ENCODE measurements at places on chromosomes 4 and X. TPM values are rescaled to one million over a fixed set of nuclear protein-coding genes. Genes with fewer than 3 reads are reported as not detected.

DNA sequence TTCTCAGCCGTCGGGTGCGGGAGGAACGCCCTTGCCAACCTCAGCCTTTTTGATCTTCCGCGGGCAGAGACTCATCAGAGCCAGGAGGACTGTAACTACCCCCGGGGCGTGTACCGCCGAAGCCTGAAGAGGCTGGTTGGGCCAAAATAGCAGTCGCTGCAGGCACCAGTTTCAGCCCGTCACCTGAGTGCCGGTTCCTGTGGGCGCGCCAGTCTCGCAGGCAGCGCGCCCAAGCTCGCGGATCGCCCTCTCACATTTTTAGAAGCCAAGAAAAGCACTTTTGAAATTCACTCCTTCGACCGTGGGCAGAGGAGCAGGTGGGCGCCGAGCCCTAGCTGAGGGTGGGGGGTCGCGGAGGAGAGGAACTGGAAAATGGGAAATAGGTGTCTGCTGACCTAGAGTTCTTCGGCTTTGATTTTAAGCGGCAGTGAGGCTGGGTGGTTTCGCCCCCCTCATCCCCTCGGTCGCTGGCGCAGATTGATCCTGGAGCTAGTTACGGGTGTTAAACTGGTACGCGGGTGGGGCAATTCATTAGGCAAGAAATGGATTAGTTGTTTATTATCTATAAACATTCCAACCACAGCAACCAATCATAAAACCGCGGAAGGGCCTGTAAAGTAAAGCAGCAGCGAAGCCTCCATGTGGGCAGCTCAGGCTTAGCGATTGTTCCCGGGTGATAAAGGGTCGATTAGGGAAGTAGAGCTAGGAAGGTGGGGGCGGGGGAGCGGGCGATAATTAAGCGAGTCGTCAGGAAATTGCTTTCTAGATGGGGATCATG lies 69.2 kb downstream of the FBXO8 start:
- DNase-seq: no peak

CLGN gene
- 11.8 TPM for total RNA-seq

LIMCH1 gene
- total RNA-seq: 2.8 TPM

SPACA5 gene
- not detected for total RNA-seq

ALB gene
- not detected for total RNA-seq

- peak; percentile 96 for DNase-seq
These were observed 13.6 kb downstream of the GASK1B start for GRCh38 chr4:158159054-158159717.

DNA sequence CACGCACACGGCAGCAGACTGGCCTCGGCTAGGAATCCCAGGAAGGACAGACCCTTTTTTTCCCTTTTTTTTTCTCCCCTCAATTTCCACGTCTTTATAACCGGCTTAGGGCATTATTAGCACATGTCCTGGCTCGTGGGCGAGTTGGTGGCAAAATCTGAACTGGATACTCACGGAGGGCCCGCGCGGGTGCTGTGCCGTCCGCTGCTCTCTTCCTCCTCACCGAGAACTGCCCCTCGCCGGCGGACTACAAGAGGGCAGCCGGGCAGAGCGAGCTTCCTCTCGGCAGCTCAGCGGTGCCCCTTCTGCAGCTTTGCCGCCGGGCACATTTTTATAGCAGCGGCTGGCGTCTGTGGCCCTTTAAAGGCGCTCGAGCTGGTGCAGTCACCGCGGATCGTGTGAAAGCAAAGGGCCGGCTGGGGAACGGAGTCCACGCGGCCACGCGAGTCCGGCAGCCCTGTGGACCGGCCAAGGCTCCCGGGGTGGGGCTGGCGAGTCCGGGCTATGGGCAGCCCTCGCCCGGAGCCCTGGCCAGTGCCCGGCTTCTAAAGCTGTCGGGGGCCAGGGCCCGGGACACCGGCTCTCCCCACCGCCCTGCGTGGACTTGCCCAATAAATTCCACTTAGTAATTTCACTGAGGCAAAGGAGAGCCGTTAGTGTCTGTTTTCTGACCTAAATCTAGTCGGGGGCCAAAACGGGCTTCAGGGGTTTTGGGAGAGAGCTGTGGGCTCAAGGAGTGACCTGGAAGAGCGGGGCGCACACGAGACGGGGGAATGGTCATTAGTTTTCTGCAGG lies 1.3 kb upstream of the CITED1 start:
- DNase-seq: peak; percentile 64

RIPPLY1 gene
- not detected for total RNA-seq

GRCh38 chr4:182042945-182043344 lies 200.3 kb upstream of the TENM3 start:
- DNase-seq: peak; percentile 13

DNA sequence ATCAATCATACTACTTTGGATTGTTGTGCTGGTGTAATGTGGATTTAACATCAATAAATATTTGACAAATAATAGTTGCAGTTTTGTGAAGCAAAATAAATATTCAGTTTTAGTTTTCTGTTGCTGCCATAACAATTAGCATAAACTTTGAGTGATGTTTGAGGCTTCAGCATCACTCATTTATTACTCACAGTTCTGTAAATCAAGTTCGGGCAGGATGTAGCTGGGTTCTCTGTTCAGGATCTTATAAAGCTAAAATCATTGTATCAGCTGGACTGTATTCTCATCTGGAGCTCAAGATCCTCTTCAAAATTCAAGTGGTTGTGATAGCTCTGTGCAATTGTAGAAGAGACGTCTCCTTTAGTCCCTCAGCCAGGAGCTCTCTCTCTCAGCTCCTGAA lies 81.7 kb downstream of the CBR4 start:
- DNase-seq: no peak

GRCh38 chrX:10636337-10636736 lies 16.0 kb upstream of the MID1 start:
- DNase-seq: peak; percentile 78

DNA sequence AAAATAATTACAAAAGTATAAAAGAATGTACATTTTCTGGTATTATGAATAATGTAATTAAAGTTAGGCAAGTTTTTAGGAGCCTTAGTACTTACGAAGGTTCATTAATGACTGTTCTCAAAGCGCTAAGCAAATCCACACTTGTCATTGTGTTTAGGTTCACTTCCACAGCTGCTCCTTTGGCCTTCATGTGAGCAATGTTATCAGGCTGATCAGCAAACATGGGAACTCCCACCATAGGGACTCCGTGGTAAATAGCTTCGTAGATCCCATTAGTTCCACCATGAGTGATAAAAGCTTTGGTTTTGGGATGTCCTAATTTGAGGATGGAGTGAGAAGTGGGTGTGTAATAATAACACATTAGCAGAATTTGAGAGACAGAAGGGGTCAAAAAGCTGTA lies 45.1 kb downstream of the UGT2A2 start:
- no peak for DNase-seq

DNA sequence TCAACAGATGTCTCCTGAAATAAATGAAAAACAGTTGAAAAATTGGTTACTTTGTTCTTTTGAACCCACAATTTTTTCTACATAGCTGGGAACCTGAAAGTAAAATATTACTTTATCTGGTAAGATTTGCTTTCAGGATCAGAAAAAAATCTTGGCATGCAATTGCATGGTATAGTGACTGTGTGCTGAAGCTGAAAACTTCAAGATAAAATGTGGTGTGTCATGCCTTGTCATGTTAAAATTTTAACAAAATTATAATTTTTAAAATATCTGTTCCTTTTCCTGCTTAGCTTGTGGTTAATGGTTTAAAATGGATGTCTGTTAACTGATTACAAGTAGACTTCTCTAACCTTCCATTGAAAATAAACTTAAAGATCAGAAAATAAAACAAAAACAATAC lies 904.8 kb downstream of the PDHA2 start:
- peak; percentile 22 for DNase-seq

GRCh38 chr4:185394568-185395237 lies 1.0 kb downstream of the LRP2BP start:
- no peak for DNase-seq

- DNase-seq: peak; percentile 93
These were observed 20.1 kb upstream of the ARAF start for GRCh38 chrX:47540754-47541538.

TLR6 gene
- total RNA-seq: 2.3 TPM

- no peak for DNase-seq
These were observed 22.4 kb downstream of the TMEM33 start for GRCh38 chr4:41957634-41958033.

DNA sequence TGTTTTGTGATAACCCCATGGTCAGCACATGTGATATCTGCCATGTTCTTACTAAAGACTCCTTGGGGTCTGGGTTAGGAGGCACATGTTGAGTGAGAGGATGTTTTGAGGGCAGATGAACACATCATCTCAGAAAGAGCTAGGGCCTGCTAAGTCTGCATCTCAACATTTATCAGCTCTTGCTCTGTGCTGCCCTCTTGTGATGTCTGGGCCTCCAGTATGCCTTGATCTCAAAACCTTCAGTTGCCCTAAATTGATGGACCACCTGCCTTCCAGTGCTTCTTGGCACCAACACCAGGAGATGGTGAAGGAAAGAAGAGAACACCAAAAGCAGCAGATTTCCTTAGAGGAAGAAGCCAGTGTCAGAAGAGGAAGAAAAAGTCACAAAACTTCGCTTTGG lies 22.5 kb downstream of the MID1 start:
- peak; percentile 47 for DNase-seq

USP26 gene
- not detected for total RNA-seq

FAM47E gene
- total RNA-seq: 1.0 TPM

DNA sequence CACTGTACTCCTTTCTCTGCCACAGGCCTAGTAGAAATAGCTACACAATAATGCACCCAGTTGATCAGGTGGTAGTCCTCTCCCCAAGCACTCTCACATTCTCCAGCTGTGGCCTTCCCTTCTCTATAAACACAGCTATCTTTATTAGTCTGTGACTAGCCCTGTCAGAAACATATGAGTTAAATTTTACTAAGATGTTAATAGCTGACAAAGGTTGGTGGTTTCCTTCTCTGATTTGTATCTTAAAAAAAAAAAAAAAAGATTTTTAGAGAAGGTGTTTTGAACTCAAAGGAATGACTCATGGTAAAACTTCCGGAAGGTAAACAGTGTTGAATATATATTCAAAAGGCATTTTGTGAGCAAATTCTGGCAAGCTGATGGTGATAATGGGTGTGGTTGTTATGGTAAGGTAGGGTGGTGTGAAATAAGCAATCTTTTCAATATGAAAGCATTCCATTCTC lies 327.4 kb downstream of the PPP3CA start:
- peak; percentile 41 for DNase-seq

- no peak for DNase-seq
These were observed 185.0 kb downstream of the CPE start for GRCh38 chr4:165563851-165564250.

DNA sequence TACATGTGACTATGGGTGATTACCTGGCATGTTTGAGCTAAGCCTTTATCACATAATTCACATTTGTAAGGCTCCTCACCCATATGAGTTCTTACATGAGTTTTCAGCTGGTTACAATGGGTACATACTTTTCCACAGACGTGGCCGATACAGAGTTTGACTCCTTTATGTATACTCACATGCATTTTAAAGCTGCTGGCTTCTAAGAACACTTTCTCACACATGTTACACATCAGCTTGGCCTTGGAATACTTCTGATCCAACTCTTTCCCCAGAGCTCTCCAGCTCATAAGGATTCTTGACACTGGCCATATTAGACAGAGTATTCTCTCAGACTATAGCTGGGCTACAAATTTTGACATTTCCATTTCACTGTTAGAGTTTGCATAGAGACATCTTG lies 66.3 kb downstream of the TAB3 start:
- DNase-seq: peak; percentile 12

TMPRSS11D gene
- total RNA-seq: not detected

DNA sequence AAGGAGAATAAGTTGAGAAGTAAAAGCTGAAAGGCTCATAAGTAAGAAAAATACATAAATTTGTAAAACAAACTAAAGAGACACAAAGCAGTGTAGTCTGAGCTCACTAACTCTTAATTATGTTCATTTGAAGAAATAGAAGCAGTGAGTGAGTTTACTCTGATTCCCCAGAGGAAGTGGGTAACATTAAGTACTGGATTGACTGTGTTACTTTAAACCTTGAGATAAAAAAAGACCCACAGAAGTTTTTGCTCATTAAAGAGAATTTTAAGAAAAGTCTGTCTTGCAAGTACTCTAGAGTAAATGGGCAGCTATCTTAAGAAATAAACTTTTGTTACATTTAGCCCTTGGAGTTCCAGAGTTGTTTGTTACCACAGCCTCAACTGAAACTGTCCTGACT lies 2466.9 kb downstream of the PCDH7 start:
- DNase-seq: no peak

GRCh38 chr4:53150631-53151488 lies 215.0 kb downstream of the SCFD2 start:
- peak; percentile 11 for DNase-seq

DNA sequence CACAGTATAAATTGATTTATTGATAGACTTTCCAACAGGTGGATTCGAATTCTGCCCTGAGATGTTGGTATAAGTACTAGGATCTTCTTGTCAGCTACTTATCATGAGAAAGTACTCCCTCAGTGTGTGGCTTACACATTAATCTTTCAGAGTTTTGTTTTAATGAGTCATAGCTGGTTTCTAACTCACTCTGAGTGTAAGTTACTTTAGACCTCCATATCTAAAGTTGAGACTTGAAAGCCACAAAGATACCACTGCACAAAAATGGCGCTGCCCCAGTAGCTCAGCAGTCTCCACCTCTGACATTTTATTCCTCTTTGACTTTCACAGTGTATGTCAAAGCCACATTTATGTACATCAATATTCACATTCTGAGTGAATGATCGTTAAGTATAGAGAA lies 318.5 kb downstream of the ARAP2 start:
- no peak for DNase-seq

DNA sequence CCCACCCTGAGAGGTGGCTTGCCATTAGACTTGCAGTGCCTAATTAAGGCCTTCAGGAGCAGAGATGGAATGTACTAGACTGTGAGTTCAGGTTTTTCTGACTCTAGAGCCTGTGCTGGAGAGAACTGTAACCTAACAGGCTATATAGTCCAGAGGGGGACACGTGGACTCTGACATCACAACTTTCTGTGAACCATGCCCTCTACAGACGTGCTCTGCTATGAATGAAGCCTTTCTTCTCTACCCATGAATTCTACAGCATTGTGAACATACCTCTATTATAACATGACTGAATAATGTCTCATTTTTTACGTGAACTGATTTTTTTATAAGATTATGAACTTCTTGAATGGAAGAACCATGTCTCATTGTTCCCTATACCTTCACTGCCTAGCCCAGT lies 68.8 kb downstream of the EVC2 start:
- no peak for DNase-seq

DNA sequence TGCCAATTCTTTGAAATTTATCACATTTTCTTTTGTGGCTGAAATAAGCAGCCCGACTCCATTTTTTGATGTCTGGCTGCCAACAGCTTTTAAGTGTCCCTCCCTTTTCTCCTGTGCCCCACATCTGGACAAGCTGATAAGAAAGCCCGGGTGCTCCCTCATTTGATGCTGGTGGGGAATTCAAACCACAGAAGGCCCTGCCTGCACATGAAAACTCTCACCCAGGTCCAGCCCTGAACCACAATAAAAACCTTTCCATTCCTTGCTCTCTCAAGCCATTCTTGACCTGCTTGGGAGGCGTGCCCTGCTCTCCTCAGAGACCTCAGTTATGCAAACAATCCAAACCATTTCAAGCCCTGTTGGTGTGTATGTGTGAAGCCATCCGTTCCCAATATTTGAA lies 93.9 kb downstream of the FAM53A start:
- DNase-seq: peak; percentile 47

Measured in fibroblast of lung (primary cell).